Melanocyte of skin (primary cell): ENCODE measurements at places on chromosomes 4 and X. TPM values are rescaled to one million over a fixed set of nuclear protein-coding genes. Genes with fewer than 3 reads are reported as not detected.

SPANXN1 gene
- total RNA-seq: not detected in 2 replicates

ERCC6L gene
- total RNA-seq: 7.1 and 8.7 TPM in 2 replicates

MSX1 gene
- 1.4 and 1.8 TPM in 2 replicates for total RNA-seq

ABLIM2 gene
- 0.31 and 8.0 TPM in 2 replicates for total RNA-seq

CFAP299 gene
- total RNA-seq: not detected in 2 replicates

PLA2G12A gene
- total RNA-seq: 11.4 and 50.9 TPM in 2 replicates

TMEM47 gene
- 0.33 and 2.0 TPM in 2 replicates for total RNA-seq

CENPVL1 gene
- 0.15 TPM in 1 of 2 replicates, not detected in the other for total RNA-seq

MAGEA11 gene
- total RNA-seq: not detected in 2 replicates

ZXDA gene
- total RNA-seq: 3.8 and 6.2 TPM in 2 replicates

EREG gene
- total RNA-seq: 0.34 and 0.36 TPM in 2 replicates
